Activated CD8-positive, alpha-beta memory T cell treated with anti-CD3 and anti-CD28 coated beads, Interleukin-2, amount 50 U/mL, for 4 hours (primary cell): ENCODE measurements at places on chromosomes 16 and 17.

DNA sequence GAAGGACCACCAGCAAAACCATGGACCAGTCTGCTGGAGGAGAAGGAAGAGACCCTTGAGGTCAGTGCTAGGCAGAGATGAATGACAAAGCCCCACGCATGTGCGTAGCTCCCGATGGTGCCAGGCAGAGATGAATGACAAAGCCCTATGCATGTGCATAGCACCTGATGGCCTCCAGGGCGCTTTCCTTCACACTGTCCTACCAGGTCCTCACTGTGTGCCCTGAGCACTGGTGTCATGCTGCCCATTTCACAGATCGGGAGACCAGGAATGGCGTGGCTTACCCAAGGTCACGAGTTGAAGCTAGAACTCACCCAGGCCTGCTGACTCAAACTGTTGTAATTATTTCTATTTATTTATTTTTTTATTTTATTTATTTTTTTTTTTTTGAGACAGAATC, 149.6 kb downstream of the KATNIP start:
- no peak for DNase-seq

DNA sequence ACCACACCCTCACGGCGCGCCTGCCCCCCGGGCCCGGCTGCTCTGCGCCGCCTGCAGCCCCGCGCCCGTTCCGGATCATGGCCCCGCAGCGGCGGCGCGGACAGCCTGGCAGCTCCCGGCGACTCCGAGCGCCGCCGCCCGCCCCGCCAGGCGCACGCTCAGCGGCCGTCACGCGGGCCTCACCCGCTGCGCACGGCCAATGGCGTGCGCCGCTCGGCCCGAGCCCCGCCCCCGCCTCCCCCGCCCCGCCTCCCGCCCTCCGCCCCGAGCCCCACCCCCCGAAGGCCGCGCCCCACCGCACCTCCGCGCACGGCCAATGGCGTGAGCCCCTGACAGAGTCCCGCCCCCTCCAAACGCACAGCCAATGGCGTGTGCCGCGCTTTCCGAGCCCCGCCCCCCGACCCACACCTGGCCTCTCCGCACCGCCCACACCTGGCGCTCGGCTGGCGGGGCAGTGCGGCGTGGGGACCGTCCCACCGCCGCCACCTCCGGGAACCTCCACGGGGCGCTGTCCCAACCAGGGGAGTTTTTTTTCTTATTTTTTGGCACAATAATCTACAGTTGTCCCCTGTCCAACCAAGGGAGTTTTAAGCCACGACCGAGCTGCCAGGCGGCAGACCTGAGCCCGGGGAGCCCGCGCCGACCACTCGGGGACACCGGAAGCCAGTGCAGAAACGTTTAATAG, at the start of gene PCYT2:
Gene PCYT2, minus strand, starts transcription at position 123 of the 685 bp plus-strand sequence. Its CDS starts 44 bp downstream, at position 79.
- DNase-seq = peak; percentile 93

DNA sequence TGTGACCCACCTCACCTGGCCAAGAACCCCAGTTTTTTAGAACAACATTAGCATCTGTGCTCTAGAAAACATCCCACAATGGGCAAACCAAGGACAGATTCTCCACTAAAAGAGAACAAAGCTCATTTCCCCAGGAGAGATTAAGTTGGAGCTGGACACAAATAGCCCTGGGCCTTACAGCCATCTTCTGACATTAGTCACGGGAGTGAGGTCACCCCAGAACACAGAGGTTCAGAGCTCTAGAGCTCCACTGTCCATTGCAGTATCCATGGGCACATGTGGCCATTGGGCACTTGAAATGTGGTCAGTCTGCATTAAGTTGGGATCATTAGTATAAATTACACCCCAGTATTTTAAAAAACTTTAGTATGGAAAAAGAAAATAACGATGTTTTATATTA, 47.6 kb upstream of the RBBP6 start:
- no peak for DNase-seq

DNA sequence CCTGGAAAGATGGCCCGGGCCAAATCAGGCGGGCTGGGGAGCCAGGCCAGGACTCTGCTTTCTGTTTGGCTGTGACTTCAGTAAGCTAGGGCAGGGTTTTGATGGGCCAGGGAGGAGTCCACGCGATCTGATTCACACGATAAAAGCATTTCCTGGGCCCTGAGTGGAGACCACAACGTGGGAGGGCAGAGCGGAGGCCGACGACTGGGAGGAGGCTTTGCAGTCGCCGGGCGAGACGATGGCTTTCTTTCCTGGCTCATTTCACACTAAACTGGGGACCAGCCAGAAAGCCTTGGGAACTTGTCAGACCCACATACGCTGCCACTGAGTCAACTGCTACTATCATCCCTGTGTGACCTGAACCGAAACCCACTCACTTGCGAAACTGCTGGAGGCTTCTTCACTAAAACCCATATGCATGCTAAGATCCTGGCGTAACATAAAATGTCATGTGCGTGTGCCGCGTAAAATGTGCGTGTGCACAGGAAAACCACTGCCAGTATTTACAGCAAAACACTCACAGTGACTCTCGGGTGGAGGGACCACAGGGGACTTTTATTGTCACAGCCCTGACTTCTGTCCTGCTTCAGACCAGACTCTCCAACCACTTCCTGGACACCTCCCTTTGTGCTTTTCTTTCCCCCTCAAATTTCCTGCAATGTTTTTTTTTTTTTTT, 14.2 kb upstream of the RHBDF2 start:
- peak; percentile 73 for DNase-seq

GRCh38 chr16:67170168-67170948, at the start of gene NOL3:
Gene NOL3, plus strand, starts transcription at chr16:67170538.
- no peak for DNase-seq

- DNase-seq = no peak
Observed at GRCh38 chr17:63626551-63627180, 4.4 kb downstream of the MAP3K3 start.

DNA sequence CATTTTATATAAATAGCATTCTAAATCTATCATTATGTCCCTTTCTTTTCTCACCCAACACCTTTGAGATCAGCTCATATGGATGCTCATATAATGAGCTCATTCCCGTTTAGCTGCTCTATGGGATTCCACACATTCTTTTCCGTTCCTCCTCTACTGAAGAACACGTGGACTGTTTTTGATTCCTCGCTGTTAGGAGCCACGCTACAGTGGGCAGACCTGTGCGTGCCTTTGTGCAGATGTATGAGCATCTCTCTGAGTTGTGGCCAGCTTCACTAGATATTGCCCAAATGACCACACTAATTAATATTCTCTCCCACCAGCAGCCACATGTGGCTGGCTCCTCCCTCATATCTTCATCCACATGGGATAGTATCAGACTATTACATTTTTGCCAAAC, 6.0 kb upstream of the TNFRSF13B start:
- DNase-seq = no peak

DNA sequence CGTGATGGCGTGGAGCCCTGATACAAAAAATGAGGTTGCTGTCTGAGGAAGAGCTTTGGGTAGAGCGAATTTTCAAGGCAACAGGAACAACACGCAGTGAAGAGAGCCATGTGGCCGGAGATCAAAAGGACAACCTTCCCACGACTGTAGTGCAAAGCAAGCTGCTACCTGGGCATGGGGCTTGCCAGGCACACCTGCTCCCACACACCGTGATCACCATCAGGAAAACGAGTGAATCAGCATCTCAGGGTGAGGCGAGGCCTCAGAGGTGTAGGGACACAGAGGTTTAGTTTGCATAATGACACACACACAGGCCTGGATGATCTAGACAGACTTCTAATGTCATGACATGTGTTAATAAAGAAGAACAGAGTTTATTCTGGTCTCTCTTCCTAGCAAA, 65.7 kb downstream of the PARN start:
- no peak for DNase-seq

DNA sequence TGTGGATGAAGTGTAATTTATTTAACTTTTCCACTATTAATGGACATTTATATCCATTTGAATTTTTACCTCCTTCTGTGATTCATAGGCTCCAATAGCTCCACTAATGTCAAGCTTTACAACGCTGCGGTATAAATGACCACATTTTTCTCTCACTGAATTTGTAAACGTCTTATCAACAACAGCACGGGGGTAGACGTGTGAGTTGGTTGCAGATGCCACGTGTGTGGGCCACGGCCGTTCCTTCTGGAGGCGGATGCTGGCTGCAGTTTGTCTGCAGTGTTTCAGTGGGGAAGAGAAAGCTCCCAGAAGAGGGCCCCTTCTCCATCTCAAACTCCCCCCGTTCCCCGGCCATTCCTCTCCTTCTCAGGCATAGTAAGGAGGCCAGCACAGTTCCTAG, 68.2 kb upstream of the XYLT1 start:
- no peak for DNase-seq

- DNase-seq = no peak
Observed at GRCh38 chr17:42279776-42280630, 3.8 kb upstream of the STAT5B start.

- no peak for DNase-seq
Observed at GRCh38 chr17:32276171-32276601, 10.6 kb downstream of the RHBDL3 start.

DNA sequence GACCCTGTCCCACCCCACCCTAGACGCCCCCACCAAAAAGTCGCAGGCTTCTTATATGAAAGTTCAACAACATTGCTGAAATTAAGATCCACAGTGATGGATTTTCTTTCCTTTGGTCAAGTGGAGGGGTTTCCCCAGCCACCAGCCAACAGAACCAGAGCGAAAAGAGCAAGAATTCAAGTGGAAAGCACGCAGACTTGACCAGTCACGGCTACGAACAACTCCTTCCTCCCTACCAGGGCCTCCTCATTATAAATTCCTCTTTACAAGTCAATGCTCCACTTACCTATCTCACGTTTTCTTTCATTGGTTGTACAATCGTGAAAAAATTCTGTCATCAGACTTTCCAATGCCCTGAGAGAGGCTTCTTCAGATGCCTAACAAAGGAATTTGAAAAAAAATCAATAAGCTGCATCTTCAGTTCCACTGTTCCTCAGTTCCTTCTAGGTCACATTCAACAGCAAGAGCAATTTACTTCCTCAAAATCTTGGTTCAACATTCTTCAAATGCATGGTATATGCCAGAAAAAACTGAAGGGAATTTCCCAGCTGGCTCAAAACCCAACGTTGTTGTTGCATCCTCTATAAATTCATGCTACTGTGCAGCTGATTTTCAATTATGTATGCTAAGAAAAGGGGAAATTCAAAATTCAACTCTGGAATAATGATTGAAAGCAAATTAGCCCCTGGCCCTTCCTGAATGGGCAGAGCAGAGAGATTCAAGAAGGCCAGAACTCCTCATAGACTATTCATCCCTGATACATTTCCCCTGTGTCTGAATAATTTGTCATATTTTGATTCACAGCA, 30.9 kb downstream of the XPO6 start:
- DNase-seq = no peak

- DNase-seq = no peak
Observed at GRCh38 chr16:26816266-26816665, 250.5 kb upstream of the C16orf82 start.

- DNase-seq = no peak
Observed at GRCh38 chr17:32688221-32688620, 188.7 kb downstream of the MYO1D start.

DNA sequence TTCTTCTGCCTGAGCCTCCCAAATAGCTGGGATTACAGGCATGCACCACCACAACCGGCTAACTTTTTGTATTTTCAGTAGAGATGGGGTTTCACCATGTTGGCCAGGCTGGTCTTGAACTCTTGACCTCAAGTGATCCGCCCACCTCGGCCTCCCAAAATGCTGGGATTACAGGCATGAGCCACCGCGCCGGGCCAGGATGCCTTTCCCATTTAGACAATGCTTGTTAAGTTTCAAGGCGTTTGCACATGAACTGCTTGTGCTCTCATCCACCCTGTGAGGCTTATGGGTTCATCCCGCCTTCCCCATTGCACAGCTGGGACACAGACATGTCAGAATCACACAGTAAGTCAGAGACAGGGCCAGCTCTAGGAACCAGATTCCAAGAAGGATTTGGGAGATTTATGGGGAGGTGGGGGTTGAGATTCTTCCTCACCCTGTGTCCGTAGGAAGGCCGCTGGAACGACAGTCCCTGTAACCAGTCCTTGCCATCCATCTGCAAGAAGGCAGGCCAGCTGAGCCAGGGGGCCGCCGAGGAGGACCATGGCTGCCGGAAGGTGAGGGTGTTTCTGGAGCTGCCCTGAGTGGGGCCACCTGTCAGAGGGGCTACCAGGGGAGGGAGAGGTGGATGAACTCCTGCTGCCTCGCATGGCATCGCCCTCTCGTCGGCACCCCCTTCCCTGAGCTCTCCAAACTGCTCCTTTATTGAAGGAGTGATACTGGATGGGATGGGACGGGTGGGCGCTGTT, 46.3 kb downstream of the MRC2 start:
- DNase-seq = no peak

DNA sequence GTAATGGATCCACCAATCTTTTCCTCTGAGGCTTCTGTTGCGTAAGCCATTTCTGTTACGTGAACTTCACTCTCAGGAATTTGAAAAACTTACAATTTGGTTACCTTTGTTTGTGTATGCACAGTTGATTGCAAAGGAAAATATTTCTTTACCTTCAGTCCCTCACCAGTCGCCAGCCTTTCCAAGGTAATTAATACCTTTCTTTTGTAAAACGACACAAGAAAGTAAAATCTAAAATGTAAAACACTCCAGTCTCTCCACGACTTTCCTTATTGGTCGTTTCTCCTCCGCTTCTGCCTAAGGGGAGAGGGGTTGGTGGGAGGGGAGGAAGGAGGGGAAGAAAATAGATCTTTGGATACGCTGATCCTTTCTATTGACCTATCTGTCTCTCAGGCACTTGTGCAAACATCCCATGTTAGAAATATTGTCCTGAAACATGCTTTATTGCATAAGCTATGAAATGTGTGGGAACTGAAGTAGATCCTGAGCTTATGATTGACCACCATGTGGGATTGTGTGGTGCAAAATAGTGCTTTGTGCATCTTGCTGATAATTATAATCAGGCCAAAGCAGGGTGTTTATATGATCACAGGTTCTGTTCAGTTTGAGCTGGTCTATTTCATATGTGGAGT, 32.4 kb upstream of the EFCAB13 start:
- DNase-seq = no peak

DNA sequence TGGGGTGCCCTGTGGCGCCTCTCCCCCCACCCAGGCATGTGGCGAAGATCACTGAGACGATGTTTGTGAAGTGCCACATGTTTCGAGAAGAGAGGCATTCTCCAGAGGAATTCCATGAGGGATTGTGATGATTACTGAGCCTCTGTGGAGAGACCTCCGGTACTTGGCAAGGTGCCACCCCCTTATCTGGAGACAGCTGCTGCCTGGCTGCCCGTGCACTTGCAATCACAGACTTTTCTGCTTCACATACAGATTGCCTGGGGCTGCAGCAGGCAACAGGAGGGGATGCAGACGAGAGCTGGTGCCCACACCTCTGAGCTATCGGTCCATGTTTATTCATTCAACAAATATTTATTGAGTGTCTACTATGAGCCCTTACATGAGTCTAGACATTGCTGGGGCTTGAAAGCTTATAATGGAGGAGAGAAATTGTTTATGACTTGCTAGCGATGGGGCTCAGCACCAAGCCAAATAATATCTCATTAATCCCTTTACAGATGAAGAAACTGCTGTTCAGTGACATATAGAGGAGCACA, 317.2 kb upstream of the ZFHX3 start:
- DNase-seq = no peak
